Activated naive CD4-positive, alpha-beta T cell (primary cell): ENCODE measurements at places on chromosomes 2 and 18.

DNA sequence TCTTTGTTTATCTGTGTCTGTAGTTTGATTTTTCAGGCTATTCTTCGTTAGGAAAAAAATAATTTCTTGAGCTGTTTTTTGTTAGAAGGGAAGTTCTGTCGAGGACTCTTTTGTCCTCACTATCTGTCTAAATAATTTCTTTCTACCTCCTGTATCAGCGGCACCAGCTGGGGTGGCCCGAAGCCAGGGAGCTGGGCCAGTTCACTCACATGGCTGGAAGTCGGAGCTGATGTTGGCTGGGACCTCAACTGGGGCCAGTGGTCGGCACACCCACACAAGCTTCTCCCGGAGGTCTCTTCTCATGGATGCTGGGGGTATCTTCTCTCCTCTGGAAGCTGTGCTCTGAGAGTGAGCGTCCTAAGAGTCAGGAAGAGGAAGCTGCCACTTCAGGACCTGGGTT is 8.0 kb upstream of the PDIA6 start:
- DNase-seq, result no peak

DNA sequence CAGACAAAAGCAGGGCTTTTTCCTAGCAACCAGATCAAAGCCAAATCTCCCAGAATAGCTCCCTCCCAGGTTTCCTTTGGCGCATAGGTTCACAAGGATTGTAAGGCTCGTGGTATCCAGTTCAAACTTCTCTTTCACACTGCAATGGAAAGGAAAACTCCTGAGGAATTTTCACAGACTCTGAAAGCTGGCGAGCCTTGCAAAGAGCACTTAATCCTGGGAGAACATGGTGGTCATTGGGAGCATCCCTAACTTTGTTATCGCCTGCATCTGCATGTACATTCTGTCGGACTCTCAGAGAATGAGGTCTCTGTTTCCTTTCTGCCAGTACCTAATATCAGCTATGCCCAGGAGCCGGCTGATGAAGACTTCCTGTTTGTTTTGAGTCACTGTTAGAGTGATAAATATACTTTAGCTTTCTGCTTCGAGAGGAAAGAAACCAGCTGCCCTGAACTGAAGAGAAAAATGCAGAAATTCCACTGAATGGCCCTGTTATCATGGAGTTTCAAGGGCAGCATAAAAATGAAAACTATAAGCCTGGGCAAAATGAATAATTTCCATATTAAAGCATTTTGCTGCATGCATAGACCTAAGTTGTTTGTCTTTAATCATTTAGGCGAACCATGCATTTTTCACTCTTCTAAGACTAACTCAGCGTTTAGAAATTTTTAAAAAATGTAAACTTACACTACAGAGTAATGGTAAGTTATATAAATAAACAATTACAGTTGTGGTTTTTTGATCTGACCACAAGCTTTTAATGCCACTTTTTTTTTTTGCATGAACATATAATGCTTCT is 76.4 kb upstream of the ZEB2 start:
- DNase-seq, result no peak

DNA sequence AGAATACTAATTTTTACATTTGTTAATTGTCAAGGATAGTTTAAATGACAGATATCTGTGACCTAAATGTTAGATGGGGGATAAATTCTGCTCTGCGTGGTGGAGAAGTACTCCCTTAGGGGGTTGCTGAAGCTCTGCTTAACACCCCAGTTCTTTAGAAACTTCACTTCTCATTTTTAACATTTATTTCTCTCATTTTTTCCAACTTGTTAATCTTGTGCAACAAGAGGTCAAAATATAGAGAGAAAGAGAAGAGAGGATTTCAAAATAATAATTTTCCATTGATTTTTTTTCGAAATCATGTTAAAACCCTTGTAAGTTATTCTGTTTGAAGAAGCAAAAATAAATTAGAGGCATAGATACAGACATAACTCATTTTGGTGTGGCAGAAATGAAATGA is 61.3 kb upstream of the SLC8A1 start:
- DNase-seq, result no peak

DNA sequence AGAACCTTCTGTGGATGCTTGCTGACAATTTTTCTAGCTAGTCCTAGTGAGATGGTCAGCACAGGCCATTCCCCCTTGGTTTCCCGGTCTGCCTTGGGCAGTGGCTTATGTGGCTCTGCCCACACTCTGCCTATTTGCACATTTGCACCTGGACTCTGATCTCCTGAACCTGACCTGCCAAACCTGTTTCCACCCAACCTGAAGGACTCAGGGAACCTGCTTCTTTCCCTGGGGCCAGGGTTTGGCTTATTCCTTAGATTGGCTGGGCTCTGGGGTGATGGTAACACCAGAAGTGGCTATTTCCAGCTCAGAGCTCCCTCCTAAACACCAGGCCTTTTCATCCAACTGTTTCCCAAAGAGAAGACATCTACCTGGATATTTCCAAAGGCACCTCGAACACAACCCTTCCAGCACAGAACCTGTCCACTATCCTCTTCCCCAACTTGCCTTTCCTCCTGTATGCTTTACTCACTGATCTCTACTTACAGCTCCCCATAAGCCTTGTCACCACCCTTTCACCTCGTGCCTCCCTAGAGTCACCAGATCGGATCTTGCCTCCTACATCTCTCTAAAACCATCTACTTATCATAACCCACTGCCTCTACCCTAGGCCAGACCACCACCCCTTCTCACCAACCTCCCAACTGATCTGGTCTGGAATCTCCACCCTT is 5.8 kb upstream of the MTA3 start:
- no peak for DNase-seq

- no peak for DNase-seq
These were observed 179.5 kb upstream of the PARD3B start for GRCh38 chr2:204365811-204366210.

GRCh38 chr2:75180476-75180875 is 18.8 kb downstream of the TACR1 start:
- no peak for DNase-seq

- no peak for DNase-seq
These were observed 74.8 kb upstream of the PIEZO2 start for GRCh38 chr18:11224153-11224552.

DNA sequence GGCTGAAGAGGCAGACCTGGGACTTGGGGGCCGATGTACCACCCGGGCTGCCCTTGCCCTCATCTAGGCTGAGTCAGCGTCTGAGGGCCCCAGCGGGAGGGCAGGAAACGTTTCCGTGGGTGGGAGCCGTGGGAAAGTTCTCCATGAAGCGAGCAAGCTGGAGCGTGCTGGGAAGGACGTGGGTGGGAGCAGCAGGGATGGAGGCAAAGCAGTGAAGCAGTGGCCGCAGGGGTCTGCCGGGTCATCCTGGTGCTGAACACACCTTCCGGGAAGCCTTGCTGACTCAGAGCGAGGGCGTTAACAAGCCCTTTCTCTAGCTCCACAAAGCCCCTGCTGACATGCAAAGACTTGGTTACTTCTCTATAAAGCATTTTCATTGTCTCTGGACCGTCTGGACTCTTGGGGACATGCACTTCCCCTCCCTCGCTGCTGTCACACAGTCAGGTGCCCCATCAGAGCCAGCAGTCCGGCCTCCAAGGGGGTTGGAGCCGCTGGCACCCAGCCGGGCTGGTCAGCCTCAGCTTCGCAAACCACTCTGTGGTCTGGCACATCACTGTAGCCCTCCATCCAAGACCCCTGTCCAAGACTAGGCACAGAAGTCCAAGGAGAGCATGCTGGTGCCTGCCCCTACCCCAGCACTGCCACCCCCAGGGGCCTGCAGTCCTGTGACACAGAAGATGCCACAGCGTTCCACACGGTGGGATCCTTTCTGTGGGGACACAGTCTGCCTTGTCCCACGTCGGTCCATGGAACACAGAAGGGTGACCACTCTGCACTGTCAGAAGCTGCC is 115.1 kb upstream of the GPC1 start:
- no peak for DNase-seq

GRCh38 chr2:46032996-46033395 is 264.2 kb upstream of the EPAS1 start:
- no peak for DNase-seq

GRCh38 chr2:70854411-70854810 is 18.8 kb upstream of the CD207 start:
- DNase-seq, result no peak

- DNase-seq, result no peak
These were observed 24.9 kb upstream of the RAB10 start for GRCh38 chr2:26008851-26009566.
